SHP77 treated with DMSO at 0.1 percent for 48 hours (cell line): ENCODE measurements at places on chromosomes 16 and 17.

GRCh38 chr16:87180069-87180468 lies 137.1 kb downstream of the C16orf95 start:
- DNase-seq: no peak

DNA sequence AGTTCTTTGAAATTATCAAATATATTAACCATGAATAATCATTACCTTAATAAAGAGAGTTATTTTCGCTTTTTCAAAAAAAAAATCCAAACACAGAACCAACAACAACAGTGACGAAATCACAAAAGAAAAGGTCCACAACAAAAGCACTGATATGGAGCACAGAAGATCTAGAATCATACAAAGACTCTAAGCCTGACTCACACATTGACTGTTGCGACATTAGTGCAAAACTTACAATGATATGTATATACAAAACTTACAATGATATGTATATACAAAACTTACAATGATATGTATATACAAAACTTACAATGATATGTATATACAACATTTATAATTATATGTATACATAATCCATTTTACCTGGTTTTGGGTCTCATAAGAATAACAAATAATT lies 117.7 kb downstream of the USP22 start:
- no peak for DNase-seq

GRCh38 chr17:78958641-78959127 lies 21.0 kb downstream of the LGALS3BP start:
- no peak for DNase-seq

- DNase-seq: no peak
These were observed 55.8 kb downstream of the ZFHX3 start for GRCh38 chr16:72992142-72992601.

- DNase-seq: no peak
These were observed 26.2 kb upstream of the PMFBP1 start for GRCh38 chr16:72198021-72198711.

DNA sequence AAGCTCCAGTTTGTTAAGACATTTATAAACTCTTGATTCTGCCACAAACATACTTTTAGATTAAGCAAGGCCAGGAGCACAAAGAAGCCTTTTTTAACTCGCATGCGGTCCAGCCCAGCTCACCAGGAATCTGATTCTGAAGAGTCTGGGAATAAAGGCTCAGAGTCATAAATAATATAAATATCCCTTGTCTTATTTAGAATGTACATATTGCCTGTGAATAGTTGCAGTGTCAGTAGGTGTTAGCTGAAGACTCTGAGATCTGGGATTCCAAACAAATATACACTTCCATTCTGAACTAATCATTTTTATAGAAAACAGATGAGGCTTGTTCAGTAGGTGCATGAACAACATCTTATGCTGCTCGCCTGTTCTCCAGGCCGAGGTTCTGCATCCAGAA lies 59.1 kb upstream of the ELAC2 start:
- no peak for DNase-seq

- DNase-seq: no peak
These were observed 87.7 kb downstream of the MYH10 start for GRCh38 chr17:8542599-8543502.

DNA sequence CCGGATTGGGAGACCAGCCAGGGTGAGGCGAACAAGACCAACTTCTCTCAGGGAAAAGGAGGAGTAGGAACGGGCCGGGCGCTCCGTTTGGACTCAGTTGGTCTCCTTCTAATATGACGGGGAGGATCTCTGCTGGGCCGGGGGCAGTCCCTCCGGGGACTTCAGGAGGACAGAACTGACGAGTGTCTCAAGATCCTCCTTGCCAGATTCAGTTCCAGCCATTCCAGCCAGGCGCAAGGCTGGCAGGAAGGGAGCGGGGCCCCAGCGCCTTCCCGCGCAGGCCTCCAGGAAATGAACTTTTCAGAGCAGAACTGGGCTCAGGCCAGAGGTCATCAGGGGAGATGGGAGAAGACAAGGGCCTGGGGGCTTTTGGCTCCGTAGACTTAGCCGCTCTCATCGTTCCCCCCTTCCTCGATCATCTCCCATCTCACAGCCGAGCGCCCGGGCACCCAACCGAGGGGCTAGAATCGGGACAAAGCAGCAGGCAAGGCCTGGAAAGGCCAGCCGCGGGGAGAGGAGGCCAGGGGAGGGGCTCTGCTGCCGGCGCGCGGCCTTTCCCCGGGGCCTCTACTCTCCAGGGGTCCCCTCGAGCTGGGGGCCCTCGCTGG lies 1.6 kb downstream of the ZNF423 start:
- DNase-seq: no peak

DNA sequence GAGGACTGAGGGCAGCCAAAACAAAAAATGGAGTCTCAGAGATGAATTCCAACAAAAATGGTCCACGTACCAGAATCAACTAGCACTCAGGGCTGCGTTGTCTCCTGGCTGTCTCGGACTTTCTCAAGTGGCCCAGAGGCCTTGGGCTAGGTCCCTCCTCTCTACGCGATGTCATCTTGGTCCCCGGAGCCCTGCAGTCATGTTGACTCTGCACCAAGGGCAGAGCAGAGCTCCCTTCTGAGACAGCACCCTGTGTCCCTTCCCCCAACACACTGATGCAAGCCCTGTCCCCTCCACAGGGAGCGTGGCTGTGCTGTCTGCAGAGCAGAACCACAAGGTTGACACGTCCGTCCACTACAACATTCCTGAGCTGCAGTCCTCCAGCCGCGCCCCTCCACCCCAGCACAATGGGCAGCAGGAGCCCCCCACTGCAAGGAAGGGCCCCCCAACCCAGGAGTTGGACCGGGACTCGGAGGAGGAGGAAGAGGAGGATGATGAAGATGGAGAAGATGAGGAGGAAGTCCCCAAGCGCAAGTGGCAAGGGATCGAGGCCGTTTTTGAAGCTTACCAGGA lies 20.8 kb downstream of the GINS2 start:
- DNase-seq: no peak

DNA sequence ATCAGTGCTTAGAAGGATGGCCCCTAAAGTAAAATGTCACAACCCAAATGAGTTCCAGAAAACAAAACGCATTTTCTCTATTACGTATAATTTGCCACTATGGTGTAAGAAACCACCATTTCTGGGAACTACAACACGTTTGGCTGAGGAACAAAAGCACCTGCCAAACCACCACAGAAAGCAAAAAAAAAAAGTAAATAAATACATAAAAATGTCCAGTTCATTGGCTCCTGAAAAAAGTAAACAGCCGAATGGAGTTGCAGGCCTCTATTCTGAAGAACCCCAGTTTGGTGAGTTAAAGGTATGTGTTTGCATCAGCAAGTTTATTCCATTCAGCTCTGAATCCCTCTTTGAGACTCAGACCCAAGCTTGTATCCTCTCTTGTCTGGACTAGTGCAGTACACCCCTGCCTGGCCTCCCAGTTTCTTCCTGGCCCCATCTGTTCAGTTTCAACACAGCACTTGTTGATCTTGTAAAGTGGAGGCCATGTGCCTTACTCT lies 36.9 kb downstream of the ERN1 start:
- DNase-seq: no peak
